ENCODE measurements at places on chromosomes 4 and X. TPM values are rescaled to one million over a fixed set of nuclear protein-coding genes. Genes with fewer than 3 reads are reported as not detected.
A peak's percentile ranks its signal among the peaks of the same experiment; 100 is the strongest.

The KLF3 gene
- polyA plus RNA-seq: 32.9 TPM

The PDCL2 gene
- not detected for polyA plus RNA-seq

The FGF5 gene
- polyA plus RNA-seq: not detected

- H3K36me3 ChIP-seq: no peaks in the 10 kb centered on the region
- no peak overlapping the region for H3K27ac ChIP-seq
- H3K4me3 ChIP-seq: no peak overlapping the region
- no peaks in the 10 kb centered on the region for H3K4me1 ChIP-seq
- H3K27me3 ChIP-seq: no peaks in the 10 kb centered on the region
These were observed 131.1 kb upstream of the STIM2 start for GRCh38 chr4:26729547-26729946.

GRCh38 chrX:30935985-30936384 is 46.9 kb upstream of the TAB3 start:
- H3K4me1 ChIP-seq: no peaks in the 10 kb centered on the region
- H3K4me3 ChIP-seq: no peak overlapping the region
- H3K27ac ChIP-seq: no peak overlapping the region
- no peaks in the 10 kb centered on the region for H3K36me3 ChIP-seq
- no peak for DNase-seq

GRCh38 chrX:53128097-53128749 is 34.3 kb downstream of the KANTR start:
- H3K27ac ChIP-seq: no peak overlapping the region
- H3K4me1 ChIP-seq: no peaks in the 10 kb centered on the region
- no peak for DNase-seq
- H3K36me3 ChIP-seq: no peaks in the 10 kb centered on the region
- H3K27me3 ChIP-seq: no peaks in the 10 kb centered on the region

GRCh38 chr4:94177822-94178221 is 29.8 kb upstream of the SMARCAD1 start:
- no peaks in the 10 kb centered on the region for H3K4me1 ChIP-seq
- no peak overlapping the region for H3K27ac ChIP-seq
- no peaks in the 10 kb centered on the region for H3K27me3 ChIP-seq
- H3K4me3 ChIP-seq: no peak overlapping the region
- H3K36me3 ChIP-seq: no peaks in the 10 kb centered on the region
- no peak for DNase-seq

DNA sequence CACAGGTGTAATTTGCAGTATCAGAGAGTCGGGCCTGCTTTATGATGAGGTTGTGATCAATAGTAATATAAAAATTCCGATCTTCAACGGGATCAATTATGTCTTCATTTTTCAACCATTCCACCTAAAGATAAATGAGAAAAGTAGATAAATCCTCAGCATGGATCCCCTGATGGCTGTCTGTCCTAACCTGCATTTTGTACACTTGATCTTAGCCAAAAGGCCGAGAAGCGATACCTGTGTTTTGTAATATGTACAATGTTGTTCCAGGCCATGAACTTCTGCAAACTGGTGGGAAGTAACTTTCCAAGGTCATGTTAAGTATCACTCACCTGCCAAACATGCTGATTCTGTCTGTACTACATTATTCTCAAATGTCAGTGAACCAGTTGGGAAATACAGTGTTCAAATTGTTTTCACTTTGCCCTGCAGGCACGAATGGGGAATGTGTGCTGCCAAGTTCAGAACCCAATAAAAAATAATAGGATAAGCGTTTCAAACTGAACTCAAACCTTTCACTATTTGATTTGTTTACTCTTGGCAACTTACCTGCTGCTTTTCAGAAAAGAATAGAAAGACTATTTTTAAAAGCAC is 298.1 kb downstream of the UNC5C start:
- H3K27me3 ChIP-seq: no peaks in the 10 kb centered on the region
- H3K36me3 ChIP-seq: no peaks in the 10 kb centered on the region
- H3K27ac ChIP-seq: no peak overlapping the region
- no peaks in the 10 kb centered on the region for H3K4me1 ChIP-seq
- no peak overlapping the region for H3K4me3 ChIP-seq

DNA sequence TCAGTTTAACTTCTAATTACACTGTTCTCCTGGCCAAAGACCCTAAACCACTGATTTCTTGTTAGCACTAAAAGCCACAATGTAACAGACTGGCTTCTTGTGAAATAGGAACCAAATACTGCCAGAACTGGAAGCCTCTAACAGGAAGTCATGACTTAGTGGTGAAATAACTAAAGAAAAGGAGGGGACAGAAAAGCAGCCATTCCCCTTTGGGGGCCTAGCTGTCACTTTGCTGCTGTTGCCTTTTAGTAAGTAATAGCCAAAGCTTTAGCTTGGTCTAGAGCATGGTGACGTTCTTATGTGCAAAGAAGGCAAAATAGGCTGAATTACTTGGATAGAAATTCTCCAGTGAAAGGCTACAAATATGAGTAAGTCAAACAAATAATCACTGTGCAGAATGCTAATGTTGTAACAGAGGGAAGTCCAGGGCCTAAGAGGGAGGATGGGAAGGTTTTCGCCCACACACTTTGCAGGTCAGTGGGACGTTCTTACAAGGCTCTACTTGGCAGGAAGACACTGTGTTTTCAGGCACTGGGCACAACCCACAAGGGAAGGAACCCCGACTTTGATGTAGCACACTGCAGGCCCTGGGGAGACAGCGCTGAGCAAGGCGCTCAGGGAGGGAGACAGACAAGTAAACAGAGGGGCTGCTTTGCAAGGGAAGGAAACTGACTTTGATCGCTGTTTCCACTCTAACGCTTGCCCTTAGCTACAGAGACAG is 16.7 kb downstream of the GAB3 start:
- H3K27me3 ChIP-seq: no peaks in the 10 kb centered on the region
- H3K36me3 ChIP-seq: no peaks in the 10 kb centered on the region
- H3K4me3 ChIP-seq: no peak overlapping the region
- peaks cover 36% of the 10 kb centered on the region for H3K4me1 ChIP-seq
- DNase-seq: peak; percentile 34
- peak overlapping the region; percentile 56 for H3K27ac ChIP-seq
